ENCODE measurements at places on chromosomes 13 and 19. TPM values are rescaled to one million over a fixed set of nuclear protein-coding genes. Genes with fewer than 3 reads are reported as not detected.

- no peak overlapping the region for H3K4me3 ChIP-seq
- no peaks in the 10 kb centered on the region for H3K36me3 ChIP-seq
- DNase-seq: no peak
- no peaks in the 10 kb centered on the region for H3K27me3 ChIP-seq
Observed at GRCh38 chr13:36370108-36370429, 23.9 kb upstream of the SPART start.

DNA sequence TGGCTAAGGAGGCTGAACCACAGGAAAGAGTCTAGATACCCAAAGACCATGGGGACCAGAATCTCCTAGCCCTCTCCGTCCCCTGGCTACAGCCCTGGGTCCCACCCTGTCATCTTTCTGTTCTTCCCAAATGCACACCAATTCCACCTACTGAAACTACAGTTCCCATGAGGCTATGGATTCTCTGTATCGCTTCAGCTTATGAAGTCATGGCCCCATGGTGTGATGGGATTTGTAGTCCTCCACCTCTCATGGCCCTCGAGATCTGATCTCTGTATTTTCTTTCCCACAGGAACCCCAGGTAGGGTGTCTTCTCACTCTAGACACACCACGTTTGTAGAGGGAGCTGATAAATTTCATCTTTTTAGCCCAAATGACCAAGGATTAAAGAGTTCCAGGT lies 11.8 kb downstream of the PTPRH start:
- peaks cover 9% of the 10 kb centered on the region for H3K27me3 ChIP-seq
- no peak overlapping the region for H3K27ac ChIP-seq
- H3K36me3 ChIP-seq: no peaks in the 10 kb centered on the region
- DNase-seq: no peak
- no peak overlapping the region for H3K4me3 ChIP-seq

Gene SHD
- total RNA-seq: not detected

GRCh38 chr19:13613447-13613846 lies 107.2 kb upstream of the CACNA1A start:
- peaks cover 5% of the 10 kb centered on the region for H3K4me1 ChIP-seq
- no peak for DNase-seq
- H3K36me3 ChIP-seq: no peaks in the 10 kb centered on the region
- peaks cover 14% of the 10 kb centered on the region for H3K27me3 ChIP-seq
- no peak overlapping the region for H3K4me3 ChIP-seq
- H3K27ac ChIP-seq: no peak overlapping the region

GRCh38 chr19:40576585-40577451 lies at the start of gene SHKBP1:
Gene SHKBP1, plus strand, starts transcription at chr19:40576873. Its CDS starts 27 bp downstream, at chr19:40576900.
- H3K4me3 ChIP-seq: peak within 1 kb of the TSS; percentile 78
- no peaks in the 10 kb centered on the region for H3K27me3 ChIP-seq
- peak within 1 kb of the TSS; percentile 76 for H3K27ac ChIP-seq

Gene CRTC1
- 4.5 TPM for total RNA-seq

DNA sequence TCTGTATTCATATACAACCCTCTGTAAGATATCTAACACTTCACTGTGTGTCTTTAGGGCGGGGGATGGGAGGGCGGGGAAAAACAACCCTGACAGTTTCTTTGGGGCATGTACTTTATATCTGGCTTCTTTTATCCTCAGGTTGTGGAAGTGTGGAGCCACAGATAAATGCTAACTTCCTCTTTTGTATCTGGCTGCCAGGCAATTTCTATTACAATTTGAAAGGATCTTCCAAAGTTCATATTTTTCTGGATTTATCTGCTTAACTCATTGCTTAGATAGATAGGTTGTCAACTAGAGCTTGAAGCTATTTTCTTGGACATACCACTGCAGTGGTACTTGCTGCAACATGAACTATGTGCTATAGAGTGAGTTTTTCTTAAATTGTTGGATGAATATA lies 393.0 kb downstream of the LMO7 start:
- no peak overlapping the region for H3K4me3 ChIP-seq
- DNase-seq: no peak
- peaks cover 2% of the 10 kb centered on the region for H3K4me1 ChIP-seq
- no peak overlapping the region for H3K27ac ChIP-seq

Gene NCAN
- not detected for total RNA-seq

Gene HCST
- 57.1 TPM for total RNA-seq

- no peaks in the 10 kb centered on the region for H3K4me1 ChIP-seq
- no peaks in the 10 kb centered on the region for H3K27me3 ChIP-seq
- DNase-seq: no peak
- no peak overlapping the region for H3K4me3 ChIP-seq
- H3K27ac ChIP-seq: no peak overlapping the region
Observed at GRCh38 chr13:59356607-59357006, 807.1 kb downstream of the DIAPH3 start.
